Bronchus fibroblast of lung (primary cell): ENCODE measurements at places on chromosomes 7 and 10. TPM values are rescaled to one million over a fixed set of nuclear protein-coding genes. Genes with fewer than 3 reads are reported as not detected.

POLR3A gene
- 15.8 and 16.5 TPM in 2 replicates for total RNA-seq

FAM25A gene
- total RNA-seq, result not detected in 2 replicates

ECHDC3 gene
- total RNA-seq, result 29.8 and 33.4 TPM in 2 replicates

TMEM270 gene
- not detected in 2 replicates for total RNA-seq

RSU1 gene
- total RNA-seq, result 58.6 and 78.3 TPM in 2 replicates
